ENCODE measurements at places on chromosomes 16 and 17. TPM values are rescaled to one million over a fixed set of nuclear protein-coding genes. Genes with fewer than 3 reads are reported as not detected.

OR1F1 gene
- 0.78 TPM for total RNA-seq

ADAM11 gene
- total RNA-seq = 0.07 TPM

SLC38A8 gene
- total RNA-seq = not detected

CIAO3 gene
- total RNA-seq = 35.5 TPM

PIK3R5 gene
- 0.56 TPM for total RNA-seq

CHD9NB gene
- 0.42 TPM for total RNA-seq

CA5A gene
- not detected for total RNA-seq

Measured in airway epithelial cell (primary cell).